Brain (organoid and tissue), 16 donors: ENCODE measurements at places on chromosomes 5 and 9.

- no peak for DNase-seq
These were observed 6.6 kb upstream of the FAM151B start for GRCh38 chr5:80481019-80481893.

DNA sequence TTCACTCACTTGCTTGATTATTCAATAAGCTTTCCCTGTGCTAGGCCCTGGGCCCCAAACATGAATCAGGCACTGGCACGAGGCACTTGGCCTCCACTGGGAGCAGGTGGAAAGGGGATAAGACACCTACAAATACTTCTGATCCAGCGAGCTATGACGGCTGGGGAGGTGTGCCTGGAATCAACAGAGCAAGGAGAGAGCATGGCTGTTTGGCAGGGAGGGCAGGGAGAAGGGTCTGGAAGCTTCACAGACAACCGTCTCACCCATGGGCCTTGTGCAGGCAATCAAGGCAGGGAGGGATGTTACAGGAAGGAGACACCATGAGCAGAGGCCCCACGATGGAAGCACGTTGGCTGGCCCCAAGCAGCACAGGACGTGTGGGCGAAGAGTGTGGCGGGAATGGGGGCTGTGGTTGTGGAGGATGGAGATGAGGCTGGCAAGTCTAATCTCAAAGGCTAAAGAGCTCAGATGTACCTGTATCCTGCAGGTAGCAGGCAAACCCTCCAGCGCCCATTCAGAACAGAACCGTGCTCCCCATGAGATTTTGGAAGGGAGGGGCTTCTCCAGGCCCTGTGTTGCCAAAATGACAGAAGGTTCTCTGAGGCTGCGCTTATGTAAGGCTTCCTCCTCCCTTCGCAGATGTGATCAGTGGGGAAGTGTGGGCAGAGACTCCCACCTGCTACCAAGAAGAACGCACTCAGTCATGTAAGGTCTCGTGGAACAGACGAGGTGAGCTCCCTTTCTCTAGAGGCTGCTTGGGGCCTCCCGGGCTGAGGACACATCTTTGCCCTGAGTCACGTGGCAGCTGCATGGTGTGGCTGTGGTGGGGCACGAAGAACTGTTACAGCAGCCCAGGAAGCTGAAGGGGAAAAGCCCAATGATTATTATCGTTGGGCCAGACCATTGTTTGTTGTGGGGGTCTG lies 189.7 kb downstream of the DAB2IP start:
- DNase-seq: no peak

DNA sequence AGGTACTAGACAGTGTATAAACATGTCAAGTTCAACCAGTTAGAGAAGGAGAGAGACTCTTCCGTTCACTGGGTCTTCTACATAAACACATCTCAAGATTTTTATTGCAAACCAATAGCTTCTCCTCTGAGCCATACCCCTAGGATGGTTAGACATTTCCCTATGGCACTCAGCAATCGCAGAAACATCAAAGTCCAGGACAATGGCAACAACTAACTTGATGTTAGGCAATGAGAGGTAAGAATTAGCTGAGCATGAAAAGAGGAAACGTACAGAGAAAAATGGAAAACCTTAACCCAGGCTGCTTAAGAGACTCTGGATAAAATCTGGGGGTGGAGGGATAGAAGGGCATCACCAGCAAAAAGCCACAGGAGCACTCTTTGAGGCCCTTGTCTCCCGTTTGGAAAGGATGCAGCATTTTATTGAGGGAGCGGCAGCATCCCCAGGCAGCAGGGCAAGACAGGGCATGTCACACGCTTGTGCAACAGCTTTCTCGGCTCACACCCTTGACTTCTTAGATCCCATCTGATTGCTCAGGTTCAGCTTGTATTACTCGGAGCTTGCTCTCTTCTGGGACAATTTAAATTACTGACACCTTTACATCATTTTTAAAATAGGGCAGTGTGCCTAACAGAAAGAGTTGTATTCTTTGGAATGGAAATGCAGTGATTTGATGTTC lies 8.6 kb upstream of the PSAT1 start:
- no peak for DNase-seq

DNA sequence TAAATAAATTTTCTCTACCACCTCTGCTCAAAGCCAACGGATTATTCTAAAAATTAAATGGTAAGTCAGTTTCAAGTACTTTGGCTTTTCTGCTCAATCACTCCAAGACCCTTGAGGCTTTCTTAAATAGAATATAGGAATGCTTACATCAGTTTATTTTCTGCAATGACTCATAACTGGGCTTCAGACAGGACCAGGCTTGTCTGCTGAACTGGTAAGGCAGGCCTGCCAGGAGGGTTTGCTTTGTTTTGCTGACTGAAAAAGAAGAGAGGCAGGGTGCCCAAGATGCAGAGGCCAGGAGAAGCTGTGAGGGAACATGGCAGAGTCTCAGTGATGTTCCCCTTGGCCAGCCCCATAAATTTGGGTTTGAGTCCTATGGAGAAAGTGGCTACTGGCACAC lies 60.3 kb upstream of the EPB41L4A start:
- no peak for DNase-seq

DNA sequence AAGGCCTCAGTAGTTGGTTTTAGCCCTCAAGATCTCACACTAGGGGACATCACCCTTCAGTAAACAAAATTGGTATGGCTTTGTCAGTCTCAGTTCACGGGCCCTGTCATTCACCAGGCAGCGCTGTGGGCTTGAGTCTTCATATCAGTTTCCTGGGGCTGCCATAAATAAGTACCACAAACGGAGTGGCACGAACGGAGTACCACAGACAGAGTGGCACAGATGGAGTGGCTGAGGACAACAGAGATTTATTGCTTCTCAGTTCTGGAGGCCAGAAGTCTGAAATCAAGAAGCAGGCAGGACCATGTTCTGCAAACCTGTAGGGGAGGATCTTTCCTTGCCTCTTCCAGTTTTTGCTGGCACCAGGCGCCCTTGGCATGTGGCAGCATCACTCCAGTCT lies 37.5 kb downstream of the DYNC2I2 start:
- no peak for DNase-seq

GRCh38 chr9:132694144-132694543 lies 23.9 kb downstream of the GTF3C4 start:
- DNase-seq: no peak

DNA sequence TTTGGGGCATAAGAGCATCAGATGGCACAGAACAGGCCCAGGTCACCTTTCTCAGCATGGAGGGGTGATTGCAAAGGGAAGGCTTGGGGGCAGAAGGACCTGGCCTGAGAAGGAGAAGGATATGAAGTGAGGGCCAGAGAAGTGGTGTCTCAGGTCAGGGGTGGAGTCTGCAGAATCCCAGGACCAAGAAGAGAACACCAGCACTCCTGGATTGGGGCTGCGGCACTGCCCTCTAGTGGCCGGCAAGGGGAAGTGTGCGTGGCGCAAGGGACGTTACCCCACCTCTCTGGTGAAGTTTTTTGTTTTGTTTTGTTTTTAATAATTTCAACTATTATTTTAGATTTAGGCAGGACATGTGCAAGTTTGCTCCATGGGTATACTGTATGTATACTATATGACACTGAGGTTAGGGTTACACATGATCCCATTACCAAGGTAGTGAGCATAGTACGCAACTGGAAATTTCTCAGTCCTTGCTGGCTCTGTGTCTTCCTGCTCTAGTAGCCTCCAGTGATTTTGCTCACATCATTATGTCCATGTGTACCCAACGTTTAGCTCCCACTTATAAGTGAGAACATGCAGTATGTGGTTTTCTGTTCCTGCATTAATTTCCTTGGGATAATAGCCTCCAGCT lies 1548.6 kb downstream of the EFNA5 start:
- DNase-seq: no peak

DNA sequence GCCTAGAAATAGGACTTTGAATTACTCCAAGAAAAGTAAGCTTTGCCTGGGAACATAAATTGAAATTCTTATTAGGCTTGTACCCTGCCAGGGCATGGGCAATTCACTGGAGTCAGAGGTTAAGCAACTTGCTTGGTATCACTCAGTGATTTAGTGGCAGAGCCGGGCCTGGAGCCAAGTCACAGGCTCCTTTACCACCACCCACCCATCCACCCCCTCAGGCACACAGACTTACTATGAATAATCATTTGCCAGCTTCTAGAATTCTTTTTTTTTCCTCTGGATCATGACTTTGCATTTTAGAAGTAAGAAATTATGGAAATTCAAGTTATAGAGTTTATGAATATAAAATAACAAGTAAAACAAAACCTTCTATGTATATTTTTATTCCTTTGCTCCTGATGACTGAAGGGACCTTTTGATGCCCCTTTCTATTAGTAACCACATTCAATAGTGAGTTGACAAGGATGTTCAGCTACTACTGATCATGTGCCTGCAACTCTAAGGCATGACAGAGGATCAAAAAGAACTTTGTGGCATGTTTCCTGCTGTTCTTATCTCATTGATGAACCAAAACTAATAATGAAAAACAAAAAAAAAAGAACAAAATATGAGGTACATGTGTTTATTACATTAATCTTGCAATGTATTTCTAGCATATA lies 614.7 kb downstream of the TLR4 start:
- DNase-seq: no peak

- no peak for DNase-seq
These were observed 52.6 kb downstream of the RAI14 start for GRCh38 chr5:34708777-34709176.

DNA sequence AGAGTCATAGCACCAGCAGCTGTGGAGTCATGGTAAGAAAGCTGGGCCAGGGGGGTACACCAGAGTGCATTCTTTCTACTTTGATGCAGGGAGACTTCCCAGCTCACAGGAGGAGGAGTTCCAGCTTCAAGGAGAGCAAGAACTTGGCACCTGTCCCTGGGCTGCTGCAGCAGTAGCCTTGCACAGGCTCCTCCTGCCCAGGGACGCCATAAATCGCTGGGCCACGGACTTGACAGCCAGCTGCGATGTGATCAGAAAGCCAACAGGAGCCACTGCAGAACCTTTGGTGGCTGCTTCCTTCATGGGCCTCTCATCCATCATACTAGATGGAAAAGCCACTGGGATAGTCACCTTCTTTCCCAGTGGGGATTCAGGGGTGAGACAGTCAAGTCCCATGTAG lies 234.7 kb downstream of the NMUR2 start:
- peak; percentile 44 for DNase-seq

DNA sequence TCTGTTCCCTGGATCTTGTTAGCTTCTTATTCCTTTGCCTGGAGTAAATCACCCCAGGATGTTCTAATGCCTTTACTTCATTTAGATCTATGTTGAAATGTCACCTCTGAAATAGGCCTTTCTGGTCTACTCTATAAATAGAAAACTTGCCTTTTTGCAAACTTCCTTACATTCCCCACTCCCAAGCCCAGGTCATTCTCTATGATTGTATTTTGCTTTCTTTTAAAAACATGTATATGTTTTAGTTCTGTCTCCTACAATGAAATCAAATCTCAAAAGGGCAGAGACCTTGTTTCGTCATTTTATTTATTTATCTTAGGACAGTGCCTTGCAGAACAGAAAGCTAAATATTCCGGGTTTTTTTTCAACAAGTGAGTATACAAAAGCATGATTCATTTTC lies 1657.7 kb upstream of the C9orf72 start:
- no peak for DNase-seq

GRCh38 chr5:95759005-95759404 lies 27.9 kb downstream of the RHOBTB3 start:
- DNase-seq: no peak

- DNase-seq: peak; percentile 39
These were observed 1.2 kb downstream of the PRRT1B start for GRCh38 chr9:131546336-131547084.

DNA sequence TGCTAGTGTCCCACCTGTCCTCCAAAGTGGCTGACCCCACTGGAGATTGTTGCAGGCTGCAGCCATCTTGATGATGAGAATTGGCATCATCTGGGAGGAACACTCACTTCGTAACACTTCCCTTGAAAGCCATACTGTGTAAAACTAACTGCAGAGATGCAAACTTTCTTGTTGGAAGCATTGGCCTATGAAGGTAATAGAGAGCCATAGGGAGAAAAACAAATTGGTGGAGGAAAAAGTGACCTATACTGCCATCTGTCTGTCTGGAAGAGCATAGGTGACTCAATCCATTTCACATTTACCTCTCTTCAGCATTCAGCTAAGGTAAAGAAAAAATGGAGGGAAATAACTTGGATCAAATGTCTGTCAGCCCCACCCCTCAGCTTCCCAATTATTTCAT lies 473.4 kb downstream of the NTRK2 start:
- DNase-seq: no peak

GRCh38 chr9:108854094-108854493 lies 1.7 kb downstream of the ACTL7B start:
- DNase-seq: no peak

- no peak for DNase-seq
These were observed 388.3 kb upstream of the CHD1 start for GRCh38 chr5:99317136-99317535.

DNA sequence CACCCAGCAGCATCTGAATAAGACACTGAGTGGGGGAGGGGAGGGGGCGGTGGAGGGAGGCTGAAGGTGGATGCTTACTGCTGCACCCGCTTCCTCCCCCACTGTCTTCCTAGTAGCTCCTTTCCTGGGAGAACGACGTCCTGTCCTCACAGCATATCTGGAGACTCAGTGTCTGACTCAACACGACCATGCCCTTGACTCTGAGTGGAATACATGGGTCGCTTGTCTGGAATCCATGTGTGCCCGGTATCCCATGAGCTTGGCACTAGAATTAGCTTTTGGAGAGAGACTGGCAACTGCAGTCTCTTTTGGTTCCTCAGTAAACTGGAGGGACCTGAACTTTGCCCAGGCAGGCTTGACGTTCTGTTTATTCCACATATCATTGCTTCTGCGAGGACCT lies 125.4 kb upstream of the FAM120A start:
- DNase-seq: no peak

GRCh38 chr5:595285-595875 lies 16.8 kb upstream of the CEP72 start:
- DNase-seq: no peak

DNA sequence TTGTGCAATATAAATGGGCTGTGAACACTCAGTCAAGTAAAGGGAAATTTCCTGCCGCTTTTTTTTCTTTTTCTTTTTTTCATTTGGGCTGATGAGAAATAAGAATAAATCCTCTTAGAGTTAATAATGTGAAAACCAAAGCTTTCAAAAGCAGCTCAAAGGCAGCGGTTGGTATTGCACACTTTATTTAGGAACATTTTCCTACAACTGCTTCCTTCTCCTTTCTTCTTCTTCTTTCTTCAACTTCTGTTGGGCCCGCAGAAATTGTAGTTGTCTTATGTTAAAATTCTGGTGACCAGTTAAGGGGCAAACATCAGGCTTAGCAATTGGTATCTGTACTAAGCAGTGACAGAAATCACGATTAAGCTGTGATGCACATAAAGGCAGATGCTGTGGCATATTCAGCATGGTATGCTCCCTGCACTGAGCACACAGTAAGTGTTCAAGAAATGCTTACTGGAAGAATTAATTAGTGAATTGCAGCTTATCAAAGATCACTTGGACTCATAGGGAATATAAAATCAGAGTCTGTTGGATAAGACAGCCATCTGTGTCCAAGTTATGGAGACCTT lies 85.4 kb downstream of the ANKRD55 start:
- no peak for DNase-seq

GRCh38 chr9:4117835-4118610 lies 181.8 kb downstream of the GLIS3 start:
- DNase-seq: no peak

DNA sequence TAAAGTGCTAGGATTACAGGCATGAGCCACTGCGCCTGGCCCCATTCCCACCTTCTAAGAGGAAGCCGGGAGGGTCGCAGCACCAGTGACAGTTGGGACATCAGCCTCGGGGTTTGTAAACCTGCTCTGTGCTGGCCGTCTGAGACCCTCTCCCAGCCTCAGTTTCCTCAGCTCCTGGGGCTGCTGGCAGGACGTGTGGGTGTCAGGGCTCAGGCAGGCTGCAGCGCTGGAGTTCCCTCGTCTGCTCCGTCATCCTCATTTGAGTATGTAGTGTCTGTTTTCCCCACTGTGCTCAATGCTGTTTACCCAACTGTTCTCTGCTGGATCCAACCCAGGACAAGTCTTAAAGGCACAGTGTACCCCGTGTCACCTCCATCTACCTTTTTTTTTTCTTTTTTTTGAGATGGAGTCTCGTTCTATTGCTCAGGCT lies 2.0 kb upstream of the NINJ1 start:
- DNase-seq: peak; percentile 18
